ENCODE measurements at places on chromosomes 6 and 20.

DNA sequence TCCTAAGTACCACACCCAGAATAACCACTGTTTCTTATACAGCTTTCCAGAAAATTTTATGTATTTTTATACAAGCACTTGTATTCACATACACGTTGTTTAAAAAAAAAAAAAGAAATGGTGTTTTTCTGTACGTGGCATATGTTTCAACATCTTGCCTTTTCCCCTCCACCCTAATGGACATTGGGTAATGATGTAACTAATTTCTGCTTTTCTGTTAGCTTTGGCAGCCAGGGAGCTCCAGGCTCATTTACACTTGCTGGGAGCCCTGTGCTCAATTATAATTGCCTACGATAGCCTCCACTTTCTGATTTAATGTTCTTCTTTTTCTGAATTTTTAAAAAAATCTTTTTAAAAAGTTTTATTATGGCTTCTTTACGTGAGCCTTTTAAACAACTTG lies 352.4 kb downstream of the UTRN start:
- DNase-seq: no peak

DNA sequence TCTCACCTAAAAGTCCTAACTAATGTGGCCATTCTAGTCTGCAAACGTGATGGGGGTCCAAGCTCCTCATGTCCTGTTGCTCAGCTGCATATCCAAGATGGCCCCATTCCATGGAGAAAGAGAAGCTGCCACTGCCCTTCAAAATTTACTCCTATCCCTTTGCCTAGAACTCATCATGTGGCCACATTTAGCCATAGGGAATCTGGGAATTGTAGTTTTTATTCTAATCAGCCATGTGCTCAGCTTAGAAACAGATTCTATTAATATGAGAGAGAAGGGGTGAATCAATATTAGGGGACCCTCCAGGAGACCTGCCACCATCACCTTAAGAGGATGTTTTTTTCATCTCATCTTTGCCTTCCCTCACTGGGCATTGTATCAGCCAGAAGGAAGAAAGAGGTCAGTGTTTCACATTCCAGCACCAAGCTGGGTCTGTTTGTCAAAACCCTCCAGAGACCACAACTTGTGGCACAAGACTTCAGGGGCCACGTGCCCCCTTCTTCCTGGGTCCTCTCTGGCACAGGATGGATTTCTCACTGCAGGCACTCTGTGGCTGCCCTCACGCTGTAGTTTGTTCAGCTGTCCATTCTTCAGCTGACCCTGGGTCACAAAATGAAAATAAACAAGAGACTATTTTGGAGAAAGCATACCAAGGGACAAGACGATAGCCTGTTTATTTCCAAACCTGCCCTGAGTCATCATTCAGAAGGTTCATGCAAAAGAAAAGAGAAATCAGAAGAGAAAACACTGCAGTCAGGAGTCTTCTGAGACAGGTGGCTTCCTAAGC lies 172.0 kb downstream of the EYA2 start:
- no peak for DNase-seq

GRCh38 chr6:16204653-16205376 lies 33.6 kb upstream of the GMPR start:
- no peak for DNase-seq

DNA sequence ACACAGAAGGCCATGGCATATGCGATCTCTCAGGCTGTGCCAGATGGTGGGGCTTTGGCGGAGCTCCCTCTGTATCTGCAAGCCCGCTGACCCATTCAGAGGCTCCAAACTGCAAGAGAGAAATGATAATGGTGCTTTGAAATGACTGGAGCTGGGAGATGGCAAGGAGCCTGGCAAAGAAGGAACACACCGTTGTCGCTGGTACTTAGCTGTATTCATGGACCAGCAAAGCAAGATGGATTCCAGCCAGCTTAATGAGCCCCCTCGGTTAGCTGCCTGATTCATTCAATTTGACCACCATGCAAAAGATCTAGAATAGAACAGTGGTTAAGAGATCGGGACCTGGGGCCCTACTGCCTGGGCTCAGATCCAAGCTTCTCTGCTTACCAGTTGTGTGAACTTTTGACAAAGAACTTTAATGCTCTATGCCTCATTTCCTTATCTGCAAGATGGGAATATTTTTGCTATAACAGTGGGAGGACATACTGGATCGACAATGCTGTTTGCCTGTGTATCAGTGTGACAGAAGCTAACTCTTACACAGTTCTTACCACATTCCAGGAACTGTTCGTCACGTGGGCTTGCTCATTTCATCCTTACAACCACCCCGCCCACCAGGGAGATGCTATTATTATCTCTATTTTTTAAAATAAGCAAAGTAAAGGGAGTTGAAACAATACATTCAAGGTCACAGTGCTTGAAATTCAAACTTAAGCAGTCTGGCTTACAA lies 317.8 kb upstream of the SULF2 start:
- DNase-seq: no peak
